Gastroesophageal sphincter (tissue), 4 donors: ENCODE measurements at places on chromosomes 4 and X. TPM values are rescaled to one million over a fixed set of nuclear protein-coding genes. Genes with fewer than 3 reads are reported as not detected.

The BST1 gene
- 2.2 TPM for total RNA-seq

GRCh38 chr4:168524897-168525296 lies 28.0 kb downstream of the PALLD start:
- ATAC-seq = no peak

DNA sequence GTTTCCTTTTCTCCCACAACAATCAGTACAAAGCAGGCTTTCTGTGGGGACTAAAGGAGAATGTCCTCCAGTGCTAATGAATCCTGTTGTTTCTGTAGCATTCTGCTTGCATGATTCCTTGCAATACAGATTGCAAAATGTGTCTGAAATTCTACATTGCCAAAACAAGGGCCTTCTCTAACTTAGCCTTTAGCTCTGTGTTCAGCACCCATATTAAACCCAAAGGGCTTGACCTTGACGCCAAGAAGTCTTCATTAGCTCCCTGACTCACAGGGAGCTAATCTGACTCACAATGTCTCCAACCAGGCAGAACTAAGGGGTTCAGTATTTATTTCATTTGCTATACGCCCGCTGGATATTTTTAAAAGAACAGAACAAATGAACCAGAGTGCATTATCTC lies 241.4 kb upstream of the CLNK start:
- ATAC-seq = peak; percentile 31

DNA sequence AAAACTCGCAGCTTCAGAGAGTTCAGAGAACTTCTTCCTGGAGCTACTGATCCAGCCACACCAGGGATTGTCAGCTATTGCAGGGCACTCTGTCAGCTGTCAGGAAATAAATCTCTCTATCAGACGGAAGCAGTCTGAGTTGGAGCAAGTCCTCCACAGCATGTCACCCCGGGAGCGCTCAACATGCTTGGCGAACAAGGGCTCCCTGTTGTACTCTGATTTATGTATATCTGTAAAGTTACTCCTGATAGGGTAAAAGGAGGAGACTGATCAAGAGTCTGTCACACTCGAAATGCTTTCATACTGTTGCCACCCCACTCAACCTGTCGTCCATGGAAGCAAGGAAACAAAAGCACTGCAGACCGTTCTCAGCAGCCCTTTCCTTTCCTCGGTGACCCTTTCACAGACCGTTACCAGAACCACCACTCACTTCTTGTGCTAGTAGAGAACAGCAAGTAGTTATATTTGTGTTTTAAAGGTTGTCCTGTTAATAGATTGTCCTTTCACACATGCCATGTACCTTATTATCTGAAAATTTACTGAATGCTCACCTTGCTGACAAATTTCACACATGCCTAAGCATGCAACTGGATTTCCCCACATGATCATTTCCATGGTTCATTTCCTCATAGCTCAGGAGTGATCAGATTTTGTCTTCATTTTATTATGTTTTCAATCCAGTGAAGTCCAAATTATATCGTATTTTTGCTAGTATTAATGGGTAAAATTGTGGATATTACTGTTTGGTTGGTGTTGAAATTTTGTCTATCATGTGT lies 2108.9 kb upstream of the TENM3 start:
- no peak for ATAC-seq

The ADGRA3 gene
- total RNA-seq = 48.8 TPM

DNA sequence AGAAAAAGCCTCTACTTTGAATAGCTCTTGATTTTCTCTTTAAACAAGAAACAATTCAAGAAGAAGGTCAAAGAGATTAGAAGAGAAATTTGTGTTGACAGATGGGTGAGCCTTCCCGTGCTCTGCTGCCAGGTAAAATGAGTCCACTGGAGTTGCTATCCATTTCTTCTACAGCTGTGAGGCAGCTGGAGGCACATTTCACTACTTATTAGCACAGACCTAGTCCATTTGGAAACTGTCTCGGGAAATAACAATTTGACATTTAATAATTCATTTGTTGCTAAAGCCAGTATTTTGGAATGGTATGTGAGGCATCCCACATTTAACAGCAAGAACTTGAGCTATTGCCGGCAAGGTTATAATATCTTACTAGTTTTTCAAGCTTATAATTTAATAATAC lies 396.8 kb upstream of the GRIA3 start:
- no peak for ATAC-seq

GRCh38 chrX:9626379-9626778 lies 139.3 kb downstream of the GPR143 start:
- no peak for ATAC-seq

The ERAS gene
- not detected for total RNA-seq

DNA sequence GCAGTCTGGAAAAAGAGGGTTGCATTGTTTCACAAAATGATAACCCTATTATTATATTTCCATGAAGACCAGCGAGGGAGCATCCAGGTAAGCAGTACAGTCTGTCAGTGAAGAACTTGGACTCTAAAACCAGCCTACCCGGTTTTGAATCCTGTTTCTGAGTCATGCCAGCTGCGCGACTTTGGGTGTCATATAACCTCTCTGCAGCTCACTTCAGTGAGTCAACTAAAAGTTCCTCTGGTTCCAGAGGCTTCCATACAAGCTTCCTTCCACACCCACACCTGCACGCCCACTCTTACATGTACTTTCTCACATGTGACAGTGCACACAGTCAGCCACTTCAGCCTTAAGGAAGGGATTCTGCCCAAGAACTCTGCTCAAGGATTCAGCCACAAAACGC lies 49.8 kb upstream of the PRPS2 start:
- no peak for ATAC-seq
